ENCODE measurements at places on chromosomes 7 and 10. TPM values are rescaled to one million over a fixed set of nuclear protein-coding genes. Genes with fewer than 3 reads are reported as not detected.

Gene ZNF316
- 24.6 TPM for polyA plus RNA-seq

Gene BICC1
- polyA plus RNA-seq = 2.7 TPM

- peak; percentile 39 for DNase-seq
Observed at GRCh38 chr10:97888641-97889262, 39.1 kb downstream of the GOLGA7B start.

- no peak for DNase-seq
Observed at GRCh38 chr7:47669901-47670384, 88.0 kb upstream of the TNS3 start.

DNA sequence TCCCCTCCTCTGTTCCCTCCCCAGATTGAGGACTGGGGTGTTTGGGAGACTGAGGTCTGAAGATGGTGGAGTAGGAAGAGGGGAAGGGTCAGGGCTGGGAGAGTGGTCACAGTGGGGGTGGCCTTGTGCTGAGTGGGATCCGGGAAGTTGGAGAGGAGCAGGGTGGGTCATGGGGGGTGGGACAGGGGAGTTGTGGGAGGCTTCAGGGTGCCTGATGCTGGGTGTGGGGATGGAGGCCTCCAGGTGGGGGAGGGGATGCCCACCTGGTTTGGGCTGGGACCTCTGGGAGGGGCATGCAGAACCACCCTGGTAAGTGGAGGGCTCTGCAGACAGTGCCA is 2.6 kb downstream of the ZNF775 start:
- DNase-seq = no peak

DNA sequence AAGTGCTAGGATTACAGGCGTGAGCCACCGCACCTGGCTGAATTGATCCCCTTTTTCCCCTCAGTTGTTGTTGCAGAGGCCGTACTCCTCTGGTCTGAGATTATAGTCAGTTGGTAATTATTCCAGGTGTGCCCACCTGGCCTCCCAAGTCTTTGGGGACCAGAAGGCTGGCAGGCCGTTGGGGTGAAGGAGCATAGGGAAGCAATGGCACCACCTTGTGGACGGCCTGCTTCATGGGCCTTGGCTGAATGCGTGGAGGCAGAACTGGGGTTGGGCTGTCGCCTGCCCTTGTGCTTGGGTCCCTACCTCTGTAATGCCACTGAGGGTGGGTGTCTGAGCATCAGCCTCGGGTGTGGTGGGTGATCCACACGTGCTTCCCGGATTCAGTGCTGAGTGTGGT is 125.7 kb downstream of the RGS10 start:
- DNase-seq = peak; percentile 73

GRCh38 chr7:114548081-114548980 is 133.7 kb downstream of the FOXP2 start:
- peak; percentile 38 for DNase-seq
